ENCODE measurements at places on chromosomes 4 and X. TPM values are rescaled to one million over a fixed set of nuclear protein-coding genes. Genes with fewer than 3 reads are reported as not detected.

The CYLC1 gene
- total RNA-seq = not detected

The GLRB gene
- total RNA-seq = 6.1 TPM

DNA sequence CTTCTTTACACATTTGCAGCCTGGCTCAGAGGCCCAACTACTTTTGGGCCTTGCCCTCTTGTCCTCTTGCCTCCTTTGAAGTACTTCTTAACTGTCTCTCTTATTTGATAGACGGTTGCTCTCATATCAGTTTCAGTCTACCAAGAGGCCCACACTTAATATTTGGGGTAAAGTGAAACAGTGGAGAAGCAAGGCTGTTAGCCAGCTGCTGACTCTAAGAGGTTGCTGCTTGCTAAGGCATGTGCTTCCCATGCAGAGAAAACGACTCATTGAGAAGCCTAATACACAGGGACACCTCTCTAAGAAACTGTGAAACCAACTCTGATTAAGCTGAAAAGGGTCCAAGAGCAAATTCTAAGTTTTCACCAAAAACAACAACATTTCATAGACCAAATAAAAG, 94.6 kb downstream of the PPP3CA start:
- H3K27me3 ChIP-seq = no peaks in the 10 kb centered on the region
- no peak for DNase-seq
- no peak overlapping the region for H3K4me3 ChIP-seq
- H3K4me1 ChIP-seq = peaks cover 18% of the 10 kb centered on the region

DNA sequence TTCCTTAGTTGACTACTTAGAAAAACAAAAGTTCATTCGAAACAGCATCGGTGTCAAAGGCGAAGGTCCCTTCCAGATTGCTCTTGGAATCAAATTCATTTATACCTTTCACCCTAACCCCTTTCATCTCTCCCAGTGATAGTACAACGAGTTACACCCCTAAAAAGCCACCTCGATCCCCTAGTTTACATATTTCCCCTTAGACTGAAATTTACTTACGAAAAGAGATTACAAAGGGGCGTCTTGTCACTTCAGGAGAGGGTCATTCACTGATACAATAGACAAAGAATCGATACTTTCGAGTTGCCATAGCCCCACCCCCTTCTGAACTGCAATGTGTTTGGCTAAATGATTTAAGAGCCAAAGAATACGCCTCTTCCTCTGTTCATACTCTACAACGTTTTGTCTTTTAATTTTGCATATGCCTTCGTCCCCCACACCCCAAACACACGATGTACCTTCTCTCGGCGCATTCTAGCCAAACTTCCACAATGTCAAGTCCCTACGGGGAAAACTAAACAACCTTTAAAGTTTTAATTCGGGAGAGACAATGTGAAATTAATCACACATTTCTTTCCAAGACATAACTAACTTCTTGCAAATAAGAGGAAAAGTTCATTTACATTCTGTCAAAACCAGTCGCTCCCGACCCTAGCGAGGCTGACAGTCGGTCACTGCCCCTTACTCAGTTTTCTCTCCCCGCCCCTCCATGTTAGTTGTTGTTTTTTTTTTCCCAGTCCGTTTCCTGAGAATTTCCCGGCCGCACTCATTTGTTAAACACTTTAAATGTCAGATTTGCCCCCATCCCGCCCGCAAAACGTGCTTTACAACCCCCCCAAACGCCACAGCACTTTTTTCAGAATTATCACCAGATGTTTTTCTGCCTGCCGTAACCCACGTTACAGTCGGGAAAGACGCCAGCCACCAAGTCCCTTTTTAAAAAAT, 88.6 kb downstream of the HPRT1 start:
- H3K4me1 ChIP-seq = no peaks in the 10 kb centered on the region
- peaks cover 14% of the 10 kb centered on the region for H3K27me3 ChIP-seq
- no peaks in the 10 kb centered on the region for H3K36me3 ChIP-seq
- H3K4me3 ChIP-seq = peak overlapping the region; percentile 54
- DNase-seq = no peak
- peak overlapping the region; percentile 75 for H3K27ac ChIP-seq

DNA sequence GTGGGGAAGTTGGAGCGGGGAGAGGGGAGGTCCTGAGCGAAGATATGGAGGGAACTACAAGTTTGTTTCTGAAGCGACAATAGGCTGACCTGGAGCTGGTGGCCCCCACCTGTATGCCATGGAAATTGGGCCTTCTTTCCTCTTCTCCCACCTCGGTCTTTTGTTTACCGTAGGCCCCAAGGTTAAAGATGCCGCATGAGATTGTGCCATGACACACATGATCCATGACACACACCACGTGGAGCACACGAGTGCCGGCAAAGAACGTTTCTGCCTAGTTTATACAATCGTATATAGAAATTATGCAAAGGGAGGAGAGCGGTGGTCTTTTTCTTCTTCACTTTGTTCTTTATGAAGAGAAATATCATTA, 408 bp downstream of the TMEM33 start:
- peak overlapping the region; percentile 82 for H3K4me3 ChIP-seq
- H3K27me3 ChIP-seq = no peaks in the 10 kb centered on the region
- no peak for DNase-seq
- peak overlapping the region; percentile 84 for H3K27ac ChIP-seq
- H3K4me1 ChIP-seq = peaks cover 26% of the 10 kb centered on the region
- peaks cover 3% of the 10 kb centered on the region for H3K36me3 ChIP-seq

- no peak for DNase-seq
- no peak overlapping the region for H3K4me3 ChIP-seq
- no peak overlapping the region for H3K27ac ChIP-seq
- H3K36me3 ChIP-seq = no peaks in the 10 kb centered on the region
These were observed 776.4 kb downstream of the TECRL start for GRCh38 chr4:63632858-63633257.

GRCh38 chr4:2827071-2827873, 16.4 kb upstream of the ADD1 start:
- H3K27me3 ChIP-seq = no peaks in the 10 kb centered on the region
- no peak overlapping the region for H3K4me3 ChIP-seq
- no peaks in the 10 kb centered on the region for H3K36me3 ChIP-seq
- peak; percentile 58 for DNase-seq

DNA sequence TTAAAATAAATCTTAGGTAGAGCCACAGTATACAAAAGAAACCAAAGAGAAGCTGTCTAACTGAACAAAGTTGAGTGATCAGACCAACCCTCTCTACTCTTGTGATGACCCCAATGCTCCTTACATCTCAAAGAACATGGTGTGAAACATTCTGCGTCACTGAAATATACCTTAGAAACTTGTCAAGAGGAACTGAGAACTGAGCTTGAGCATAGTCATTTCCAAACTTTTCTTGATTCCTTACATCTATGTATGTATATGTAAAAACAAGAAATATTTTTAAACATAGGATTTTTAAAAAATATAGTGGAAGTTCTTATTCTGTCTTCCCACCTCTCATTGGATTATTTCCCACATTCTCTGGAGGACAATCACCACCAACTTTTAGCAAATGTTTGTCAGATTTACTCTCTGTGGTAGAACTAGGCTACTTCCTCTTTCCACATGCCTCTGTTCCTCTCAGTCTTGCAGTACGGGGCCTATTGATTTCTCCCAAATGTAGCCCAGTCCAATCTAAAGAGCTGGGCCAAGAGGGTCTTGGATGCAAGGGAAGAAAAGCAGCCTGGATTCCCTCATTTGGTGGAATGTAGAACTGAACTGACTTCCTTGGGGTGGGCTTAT, 98.2 kb upstream of the HHIP start:
- no peak overlapping the region for H3K27ac ChIP-seq
- DNase-seq = no peak
- no peaks in the 10 kb centered on the region for H3K4me1 ChIP-seq
- no peak overlapping the region for H3K4me3 ChIP-seq
- H3K36me3 ChIP-seq = no peaks in the 10 kb centered on the region
